ENCODE measurements at places on chromosomes 16 and 17. TPM values are rescaled to one million over a fixed set of nuclear protein-coding genes. Genes with fewer than 3 reads are reported as not detected.

KRT27 gene
- not detected for total RNA-seq

ESRP2 gene
- total RNA-seq, result 0.10 TPM

CD300E gene
- total RNA-seq, result not detected

NTN1 gene
- total RNA-seq, result 0.34 TPM

TBC1D3E gene
- total RNA-seq, result not detected

PIK3R6 gene
- 2.1 TPM for total RNA-seq

C16orf74 gene
- 0.17 TPM for total RNA-seq

ABI3 gene
- total RNA-seq, result 32.8 TPM

ELMO3 gene
- 8.5 TPM for total RNA-seq
